NCI-H1436 treated with DMSO at 0.1 percent for 48 hours (cell line): ENCODE measurements at places on chromosomes 3 and 15.

DNA sequence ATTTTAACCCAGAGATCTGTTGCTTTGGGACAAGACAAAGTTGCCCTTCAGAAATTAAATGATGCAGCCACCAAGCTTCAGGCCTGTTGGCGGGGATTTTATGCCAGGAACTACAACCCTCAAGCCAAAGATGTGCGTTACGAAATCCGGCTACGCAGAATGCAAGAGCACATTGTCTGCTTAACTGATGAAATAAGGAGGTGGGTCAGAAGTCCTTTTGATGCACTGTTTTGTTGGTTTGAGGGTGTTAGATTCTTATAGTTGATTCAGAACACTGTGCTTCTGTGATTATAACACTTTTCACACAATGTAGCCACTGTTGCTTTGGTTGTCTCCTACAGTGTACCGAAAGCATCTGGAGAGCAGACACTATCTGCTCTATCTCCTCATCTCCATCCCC lies 20.8 kb upstream of the NXPE3 start:
- no peak for DNase-seq

DNA sequence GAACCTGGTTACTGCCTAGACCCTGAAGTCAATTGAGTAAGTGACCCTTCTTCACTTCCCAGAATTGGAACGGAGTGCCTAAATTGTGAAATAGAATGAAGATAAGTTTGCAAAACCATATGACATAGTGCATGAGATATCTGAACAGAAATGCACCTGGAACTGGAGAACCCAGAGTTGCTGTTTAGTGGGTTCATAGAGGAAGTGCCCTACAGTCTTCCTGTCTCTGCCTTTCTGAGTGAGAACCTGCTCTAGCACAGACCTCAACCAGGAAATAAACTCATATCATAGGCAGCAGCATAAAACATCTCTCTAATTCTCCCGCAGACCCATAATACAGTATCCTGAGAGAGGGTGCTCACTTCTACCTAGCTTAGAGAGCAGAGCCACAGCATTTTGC lies 82.9 kb downstream of the EOMES start:
- DNase-seq, result no peak

DNA sequence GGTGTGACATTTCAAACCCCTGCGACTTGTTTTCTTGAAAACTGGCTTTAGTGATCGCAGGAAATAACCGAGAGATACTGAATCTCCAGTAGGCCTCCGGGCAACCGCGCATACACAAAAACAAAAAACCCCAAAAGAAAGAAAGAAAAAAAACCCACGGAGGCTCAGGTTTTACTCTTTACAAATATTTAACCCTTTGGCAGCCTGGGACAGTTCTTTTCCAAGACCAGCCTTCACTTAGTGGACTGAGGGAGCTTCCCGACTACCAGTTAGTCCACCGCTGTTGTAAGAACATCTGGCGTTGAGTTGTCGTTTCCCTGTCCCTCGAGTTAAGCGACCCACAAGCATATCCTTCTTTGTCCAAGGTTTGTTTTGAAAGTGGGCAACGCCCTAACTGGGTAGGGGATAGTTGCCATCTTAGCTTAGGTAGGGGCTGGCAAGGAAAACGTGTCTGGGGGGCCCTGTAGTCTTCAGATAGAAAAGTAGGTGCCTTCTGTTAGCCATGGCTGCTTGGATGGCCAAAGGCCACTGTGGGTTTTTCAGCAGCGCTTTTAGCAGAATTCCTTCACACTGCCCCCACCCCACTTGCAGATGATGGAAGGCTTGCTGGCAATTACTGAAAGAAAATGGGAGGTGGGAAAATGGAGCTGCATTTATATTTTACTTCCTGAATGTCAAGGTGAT lies 6.9 kb downstream of the ISL2 start:
- no peak for DNase-seq

DNA sequence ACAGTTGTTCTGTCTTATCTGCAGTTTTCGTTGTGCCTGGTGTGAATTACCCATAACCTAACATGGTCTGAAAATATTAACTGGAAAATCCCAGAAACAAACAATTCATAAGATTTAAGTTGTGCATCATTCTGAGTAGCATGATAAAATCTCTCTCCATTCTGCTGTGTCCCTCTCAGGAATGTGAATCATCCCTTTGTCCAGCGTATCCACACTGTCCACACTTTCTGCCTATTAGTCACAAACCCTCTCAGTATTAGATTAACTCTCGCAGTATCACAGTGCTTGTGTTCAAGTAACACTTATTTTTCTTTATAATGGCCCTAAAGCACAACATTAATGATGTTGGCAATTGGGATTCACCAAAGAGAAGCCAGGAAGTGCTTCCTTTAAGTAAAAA lies 203.2 kb downstream of the CGGBP1 start:
- DNase-seq, result no peak

GRCh38 chr15:43143203-43143941 lies 10.0 kb downstream of the TMEM62 start:
- no peak for DNase-seq

- DNase-seq, result no peak
Measured at GRCh38 chr15:82714016-82714415, 4.3 kb upstream of the AP3B2 start.

GRCh38 chr3:10910367-10910766 lies 82.2 kb upstream of the SLC6A1 start:
- no peak for DNase-seq

GRCh38 chr15:77637851-77638692 lies 5.4 kb upstream of the LINGO1 start:
- DNase-seq, result no peak

GRCh38 chr15:33852570-33852969 lies 115.7 kb upstream of the CHRM5 start:
- no peak for DNase-seq

- DNase-seq, result no peak
Measured at GRCh38 chr15:62749036-62749815, 293.3 kb upstream of the TPM1 start.

GRCh38 chr3:31502803-31503221 lies 29.9 kb upstream of the STT3B start:
- no peak for DNase-seq

GRCh38 chr15:57138349-57138788 lies 219.9 kb downstream of the TCF12 start:
- DNase-seq, result no peak

DNA sequence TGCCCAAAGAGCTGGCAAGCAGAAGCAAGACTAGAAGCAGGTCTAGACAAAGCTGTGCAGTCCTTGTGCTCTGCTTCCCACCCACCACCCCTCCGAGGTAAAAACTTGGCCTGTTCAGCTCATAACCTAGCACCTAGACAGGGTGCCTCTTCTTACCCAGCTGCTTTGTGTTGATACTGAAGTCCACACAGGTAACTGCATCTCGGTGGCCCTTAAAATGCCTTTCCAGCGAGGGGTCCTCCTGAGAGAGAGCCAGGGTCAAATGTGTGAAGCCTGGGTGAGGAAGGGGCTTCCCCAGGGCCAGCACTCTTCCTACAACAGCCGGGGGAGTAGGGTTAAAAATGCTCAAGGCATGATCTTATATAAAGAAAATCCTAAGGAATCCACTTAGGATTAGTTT lies 3.4 kb downstream of the POC1A start:
- DNase-seq, result no peak

- DNase-seq, result no peak
Measured at GRCh38 chr15:79381593-79381992, 50.5 kb upstream of the MINAR1 start.

GRCh38 chr15:58213587-58214338 lies 75.6 kb downstream of the AQP9 start:
- DNase-seq, result no peak

GRCh38 chr3:7964899-7965298 lies 536.7 kb upstream of the LMCD1 start:
- no peak for DNase-seq

DNA sequence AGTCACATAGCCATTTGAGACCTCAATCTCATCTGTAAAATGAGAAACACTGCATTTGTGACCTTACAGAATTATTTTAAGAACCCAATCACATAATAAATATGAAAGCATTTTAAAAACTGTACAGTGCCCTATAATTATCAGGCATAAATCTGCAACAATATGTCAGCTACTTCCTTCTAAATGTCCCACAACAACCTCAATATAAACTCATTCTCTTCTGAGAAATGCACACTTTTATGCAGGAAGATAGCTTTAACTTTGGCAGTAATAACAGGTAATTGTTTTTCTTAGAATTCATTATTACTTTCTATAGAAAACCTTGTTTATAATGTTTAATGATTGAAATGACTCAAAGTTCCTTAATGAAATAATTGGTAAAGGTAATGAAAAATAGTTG lies 400.7 kb upstream of the AGTR1 start:
- DNase-seq, result no peak

DNA sequence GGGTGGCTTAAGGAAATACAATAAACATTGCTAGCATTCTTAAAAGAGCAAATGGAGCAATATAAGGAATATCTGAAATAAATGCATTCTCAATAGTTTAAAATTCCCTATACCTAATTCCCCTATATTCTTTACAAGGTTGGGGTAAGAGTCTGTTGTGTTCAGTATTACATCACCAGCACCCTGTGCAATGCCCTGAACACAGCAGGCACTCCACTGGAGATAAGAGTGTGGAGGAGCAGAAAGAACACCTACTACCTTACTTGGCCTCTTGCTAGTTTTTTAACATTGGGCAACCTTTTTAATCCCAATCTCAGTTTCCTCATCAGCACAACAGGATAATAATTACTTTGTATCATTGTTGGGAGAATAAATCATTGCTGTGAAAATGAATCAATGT lies 140.2 kb upstream of the PLXND1 start:
- no peak for DNase-seq

DNA sequence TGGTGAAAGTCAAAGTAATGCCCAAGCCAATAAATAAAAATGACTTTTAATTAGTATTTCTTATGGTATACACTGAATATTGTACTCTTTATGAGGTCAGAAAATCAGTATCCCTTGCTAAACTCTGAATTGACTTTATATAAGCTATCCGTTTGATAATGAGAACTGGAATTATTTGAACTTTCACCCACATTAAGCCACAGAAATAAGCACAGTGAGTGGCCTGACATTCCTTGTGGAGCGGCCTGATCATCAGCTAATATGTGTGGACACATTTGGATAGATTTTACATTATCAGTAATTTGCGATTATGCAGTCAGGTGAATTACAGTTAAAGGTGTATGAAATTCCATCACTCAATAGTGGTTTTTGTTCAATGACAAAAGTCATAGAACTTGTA lies 136.0 kb upstream of the CBLB start:
- DNase-seq, result no peak
